ENCODE measurements at places on chromosomes 5 and 9.
A peak's percentile ranks its signal among the peaks of the same experiment; 100 is the strongest.

DNA sequence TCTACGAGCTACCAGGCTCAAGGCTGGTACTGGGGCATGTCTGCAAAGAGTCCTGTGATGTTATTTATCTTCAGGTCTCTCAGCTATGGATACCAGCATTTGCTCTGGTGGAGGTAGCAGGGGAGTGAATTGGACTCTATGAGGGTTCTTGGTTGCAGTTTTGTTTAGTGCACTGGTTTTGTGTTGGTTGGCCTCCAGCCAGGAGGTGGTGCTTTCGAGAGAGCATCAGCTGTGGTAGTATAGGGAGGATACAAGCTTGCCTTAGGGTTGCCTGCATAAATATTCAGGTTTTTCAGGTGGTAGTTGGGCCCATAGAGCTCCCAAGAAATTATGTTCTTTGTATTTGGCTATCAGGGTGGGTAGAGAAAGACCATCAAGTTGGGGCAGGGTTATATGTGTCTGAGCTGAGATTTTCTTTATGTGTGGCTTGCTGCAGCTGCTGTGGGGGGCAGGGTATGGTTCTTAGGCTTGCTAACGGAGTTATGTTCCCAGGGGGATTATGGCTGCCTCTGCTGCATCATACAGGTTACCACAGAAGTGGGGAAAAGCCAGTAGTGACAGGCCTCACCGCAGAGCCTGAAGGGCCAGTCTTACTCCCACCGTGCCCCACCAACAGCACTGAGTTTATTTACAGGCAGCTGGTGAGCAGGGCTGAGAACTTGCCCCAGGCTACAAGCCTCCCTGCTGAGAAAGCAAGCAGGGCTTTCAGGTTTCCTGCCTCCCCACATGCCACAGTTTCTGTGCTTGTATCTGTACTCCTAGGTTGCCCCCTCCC is 9.7 kb upstream of the RIOK2 start:
- no peak for DNase-seq

- DNase-seq: no peak
These were observed 484.0 kb downstream of the PRDM9 start for GRCh38 chr5:23991406-23991805.

DNA sequence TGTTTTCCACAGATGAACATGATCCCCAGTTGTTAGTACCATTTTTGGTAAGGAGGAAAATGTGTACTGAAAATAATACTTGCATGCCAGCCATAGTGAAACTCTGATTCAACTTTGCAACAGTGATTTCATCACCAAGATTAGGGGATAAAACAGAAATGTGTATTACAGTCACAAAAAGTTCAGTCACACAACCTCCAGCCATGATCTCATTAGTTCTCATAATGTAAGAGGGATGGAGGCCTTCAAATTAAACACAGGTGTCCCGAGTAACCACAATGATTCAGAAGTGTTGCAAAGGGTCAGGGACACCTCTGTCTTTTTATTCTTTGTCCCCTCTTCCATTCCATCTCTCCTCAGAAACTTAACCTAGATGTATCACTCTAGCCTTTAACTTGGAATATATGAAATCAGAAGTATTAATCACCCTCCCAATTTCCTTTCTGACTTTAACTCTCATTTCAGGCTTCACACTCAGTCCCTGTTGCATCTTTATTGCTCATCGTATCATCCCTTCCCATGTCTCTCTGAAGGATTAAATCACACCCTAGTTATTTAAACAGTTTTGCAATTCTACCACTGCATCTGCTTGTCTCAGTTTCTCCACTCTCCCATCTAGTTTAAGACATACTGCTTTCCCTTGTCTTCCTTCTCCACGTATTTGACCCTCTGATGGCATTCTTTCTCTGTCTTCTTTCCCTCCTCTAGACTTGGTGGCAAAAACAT is 291.2 kb downstream of the ADAMTS6 start:
- peak; percentile 58 for DNase-seq

DNA sequence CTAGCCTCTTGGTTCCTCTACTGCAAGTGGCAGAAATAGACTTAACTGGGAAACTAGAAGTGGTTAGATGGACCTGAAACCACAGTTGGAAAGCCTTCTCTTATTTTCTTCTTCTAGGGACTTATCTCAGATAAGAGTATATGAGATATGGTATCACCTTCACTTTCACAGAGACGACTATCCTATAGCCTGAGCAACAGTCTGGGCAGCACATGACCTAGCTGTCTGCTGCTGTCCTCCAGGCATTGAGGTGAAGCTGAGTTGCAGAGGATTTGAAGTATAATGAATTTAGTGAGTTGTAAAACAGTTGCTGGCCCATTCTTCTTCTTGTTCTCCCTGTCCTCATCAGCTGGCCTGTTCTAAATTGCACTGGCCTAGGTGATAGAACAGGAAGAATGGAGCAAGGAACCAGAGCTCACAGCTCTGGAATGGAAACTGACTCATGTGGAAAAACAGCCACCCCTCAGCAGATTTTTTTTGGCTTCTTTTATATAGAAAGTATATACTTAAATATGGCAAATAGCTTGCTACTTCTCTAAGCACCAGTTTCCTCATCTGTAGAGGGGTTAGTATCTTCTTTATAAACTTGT is 27.8 kb downstream of the RECK start:
- DNase-seq: peak; percentile 17

- DNase-seq: no peak
These were observed 41.6 kb upstream of the FLT4 start for GRCh38 chr5:180691046-180691445.

DNA sequence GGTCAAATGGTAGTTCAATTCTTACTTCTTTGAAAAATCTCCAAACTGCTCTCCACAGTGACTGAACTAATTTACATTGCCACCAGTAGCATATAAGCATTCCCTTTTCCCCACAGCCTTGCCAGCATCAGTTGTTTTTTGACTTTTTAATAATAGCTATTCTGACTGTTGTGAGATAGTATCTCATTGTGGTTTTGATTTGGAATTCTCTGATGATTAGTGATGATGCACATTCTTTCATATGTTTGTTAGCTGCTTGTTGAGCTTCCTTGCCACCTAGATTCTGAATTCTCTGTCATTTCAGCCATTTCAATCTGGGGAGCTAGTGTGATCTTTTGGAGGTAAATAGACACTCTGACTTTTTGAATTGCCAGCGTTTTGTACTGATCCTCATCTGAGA is 24.0 kb downstream of the CDK20 start:
- no peak for DNase-seq

DNA sequence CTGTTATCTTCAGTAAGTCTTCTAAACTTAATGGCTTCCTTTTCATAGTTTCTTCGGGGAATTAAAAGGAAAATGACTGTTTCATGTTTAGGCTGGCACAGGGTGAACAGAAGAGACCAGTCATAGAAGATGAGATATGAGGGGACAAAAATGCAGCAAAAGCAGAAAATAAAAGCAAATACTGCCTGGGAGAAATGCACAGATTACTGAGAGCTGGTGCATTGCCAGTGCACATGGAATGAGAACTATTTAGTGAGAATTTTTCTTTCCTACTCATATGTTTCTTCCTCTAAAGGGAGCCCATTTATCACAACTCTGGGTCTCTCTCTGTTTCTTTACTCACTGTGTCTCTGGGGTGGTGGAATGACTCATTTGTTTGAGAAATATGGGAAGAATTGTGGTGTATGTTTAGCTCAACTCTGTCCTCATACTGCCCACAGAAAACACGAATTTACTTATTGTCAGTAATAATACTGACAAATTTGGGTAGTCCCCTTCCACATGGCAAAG is 25.9 kb upstream of the ANKRD55 start:
- DNase-seq: peak; percentile 79

DNA sequence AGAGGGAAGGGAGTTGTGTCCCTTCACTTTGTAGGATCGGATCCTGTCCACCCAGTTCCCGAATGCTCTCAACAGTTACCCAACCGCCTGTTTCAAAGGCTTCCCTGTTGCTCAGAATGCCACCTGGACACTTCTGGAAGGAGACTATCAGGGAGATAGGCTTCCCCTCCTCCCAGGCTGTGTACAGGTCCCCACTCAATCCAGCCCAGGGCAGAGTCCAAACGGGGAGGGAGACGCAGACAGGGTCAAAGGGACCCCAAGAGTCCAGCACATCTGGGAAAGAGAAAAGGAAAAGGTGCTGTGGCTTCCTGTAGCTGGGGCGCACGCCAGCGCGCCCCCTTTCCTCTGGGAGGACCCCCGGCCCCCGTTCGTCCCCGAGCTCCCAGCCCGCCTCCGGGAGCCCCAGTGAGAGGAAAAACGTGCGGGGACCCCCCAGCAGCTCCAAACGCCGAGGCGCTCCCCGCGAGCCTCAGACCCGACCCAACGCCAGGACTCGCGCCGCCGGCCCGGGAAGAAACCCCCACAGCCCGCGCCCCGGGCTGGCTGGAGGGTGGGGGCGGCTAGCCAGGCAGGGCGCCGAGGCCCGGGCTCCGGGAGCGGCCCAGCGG is 640 bp downstream of the SURF4 start:
- DNase-seq: peak; percentile 67

DNA sequence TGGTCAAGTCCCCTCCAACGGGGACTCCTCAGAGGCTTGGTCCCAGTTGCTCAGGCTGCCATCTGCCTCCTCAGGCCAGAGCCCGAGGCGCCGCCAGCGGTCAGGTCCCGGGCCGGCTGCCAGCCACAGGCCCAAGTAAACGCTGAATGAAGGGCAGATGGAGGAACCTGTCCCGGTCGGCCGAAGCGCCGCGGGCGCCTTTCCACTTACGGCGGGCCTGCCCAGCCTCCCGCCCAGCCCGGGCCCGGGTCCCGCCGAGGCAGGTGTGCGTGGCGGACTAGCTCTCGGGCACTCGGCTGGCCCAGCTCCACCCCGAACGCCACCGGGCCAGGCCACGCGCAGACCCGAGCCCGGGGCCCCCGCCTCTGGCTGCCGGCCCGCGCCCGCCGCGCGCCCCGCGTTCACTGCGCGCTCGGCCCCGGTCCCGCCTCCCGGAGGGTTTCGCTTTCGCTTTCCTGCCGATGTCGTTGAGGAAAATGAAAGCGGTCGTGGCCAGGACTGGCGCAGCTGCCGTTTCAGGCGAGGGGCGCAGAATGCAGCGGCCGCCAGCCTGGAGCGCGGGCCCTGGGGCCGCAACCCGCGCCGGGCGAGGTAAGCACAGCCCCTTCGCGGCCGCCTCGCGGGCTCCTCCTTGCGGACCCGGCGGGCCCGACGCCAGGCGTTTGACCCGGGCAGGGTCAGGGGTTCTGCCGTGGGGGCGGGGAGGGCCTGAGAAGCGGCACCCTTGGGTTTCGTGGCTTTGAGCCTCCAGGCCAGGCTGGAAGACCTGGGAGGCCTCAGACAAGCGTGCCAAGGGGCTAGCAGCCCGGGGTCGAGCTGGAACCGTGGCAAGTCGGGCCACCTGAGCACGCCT is 41.2 kb downstream of the SLC22A5 start:
- peak; percentile 85 for DNase-seq

- DNase-seq: peak; percentile 58
These were observed 268.9 kb downstream of the PIK3R1 start for GRCh38 chr5:68484307-68485068.

DNA sequence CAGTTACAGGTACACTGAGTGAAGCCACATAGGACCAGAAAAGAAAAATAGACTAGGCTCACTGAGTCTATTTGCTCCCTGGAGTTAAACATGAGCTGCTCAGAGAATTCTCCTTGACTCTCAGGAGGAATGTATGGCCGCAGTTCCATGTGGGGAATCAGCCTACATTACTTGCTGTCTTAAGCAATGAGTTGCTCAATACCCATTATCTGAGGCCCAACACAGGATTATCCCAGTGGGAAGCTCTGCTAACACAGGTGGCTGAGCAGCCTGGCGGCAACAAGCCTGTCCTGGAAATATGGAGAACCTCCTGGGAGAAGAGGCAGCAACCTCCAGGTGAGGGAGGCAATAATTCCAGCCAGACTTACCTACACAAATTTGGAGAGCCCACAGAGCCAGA is 177.5 kb upstream of the NREP start:
- DNase-seq: no peak

DNA sequence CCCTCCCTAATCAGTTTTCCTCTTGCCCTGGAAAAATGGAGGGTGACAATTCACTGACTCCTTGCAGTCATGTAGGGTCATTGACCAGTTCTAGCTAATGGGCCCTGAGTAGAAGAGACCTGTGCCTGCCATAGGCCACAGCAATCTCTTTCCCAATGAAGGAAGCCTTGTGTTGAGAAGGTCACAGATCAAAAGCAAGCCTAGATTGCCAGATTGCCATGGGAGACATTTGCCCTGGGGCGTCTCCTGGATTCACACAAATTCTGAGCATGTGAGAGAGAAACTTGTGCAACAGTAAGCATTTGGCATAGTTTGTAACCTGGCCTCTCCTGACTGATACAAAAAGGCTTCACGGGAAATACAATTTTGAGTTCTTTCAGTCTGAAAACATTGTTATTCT is 148.0 kb downstream of the NUDT12 start:
- no peak for DNase-seq

DNA sequence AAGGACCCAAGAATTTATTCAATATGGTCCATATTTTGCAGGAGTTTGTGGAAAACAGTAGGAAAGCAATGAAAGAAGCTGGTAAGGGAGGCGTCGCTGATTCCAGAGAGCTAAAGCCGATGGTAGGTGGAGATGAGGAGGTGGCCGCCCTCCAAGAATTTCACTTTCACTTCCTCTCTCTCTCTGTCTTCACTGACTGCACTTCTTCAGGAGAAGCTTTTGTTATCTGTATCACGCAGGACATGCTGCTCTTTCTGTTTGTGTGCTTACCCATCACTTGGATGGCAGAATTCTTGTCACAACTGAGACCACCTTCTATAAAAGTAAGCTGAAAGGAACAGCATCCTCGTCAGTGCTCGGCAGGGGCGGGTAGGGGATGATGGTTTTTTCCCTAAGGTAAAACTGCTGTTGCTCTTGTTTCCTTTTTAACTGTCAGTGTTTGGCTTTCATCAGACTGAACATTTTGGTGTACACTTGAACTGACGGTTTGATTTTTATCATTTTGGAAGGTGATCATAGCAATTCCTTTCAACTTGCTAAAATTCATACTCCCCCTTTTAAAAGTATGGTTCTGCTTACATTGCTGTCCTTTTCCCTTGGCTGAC is 62.4 kb upstream of the FSD1L start:
- DNase-seq: no peak

- no peak for DNase-seq
These were observed 388.0 kb downstream of the TMEM232 start for GRCh38 chr5:110338341-110339083.

GRCh38 chr5:139064613-139065012 is 133.6 kb downstream of the SIL1 start:
- DNase-seq: no peak

- DNase-seq: no peak
These were observed 25.3 kb downstream of the PTPA start for GRCh38 chr9:129136446-129137035.
